ENCODE measurements at places on chromosomes 1 and 21.

DNA sequence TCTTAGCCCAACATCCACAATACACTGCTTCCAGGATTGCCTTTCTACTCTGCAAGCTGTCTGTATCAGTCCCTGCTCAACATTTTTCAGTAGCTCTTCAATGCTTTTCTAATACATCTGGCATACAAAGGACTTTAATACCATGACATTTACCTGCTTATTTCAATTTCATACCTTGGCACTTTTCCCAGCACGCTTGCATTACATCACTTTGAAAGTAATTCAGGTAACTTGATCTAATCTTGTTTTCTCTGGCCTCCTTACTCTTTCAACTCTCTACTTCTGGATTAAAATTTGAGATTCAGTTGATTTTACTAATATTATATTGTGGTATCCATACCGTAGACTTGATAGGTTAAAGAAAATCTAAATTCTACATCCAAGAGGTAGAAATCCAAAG lies 103.0 kb downstream of the PTGS2 start:
- no peak for DNase-seq

DNA sequence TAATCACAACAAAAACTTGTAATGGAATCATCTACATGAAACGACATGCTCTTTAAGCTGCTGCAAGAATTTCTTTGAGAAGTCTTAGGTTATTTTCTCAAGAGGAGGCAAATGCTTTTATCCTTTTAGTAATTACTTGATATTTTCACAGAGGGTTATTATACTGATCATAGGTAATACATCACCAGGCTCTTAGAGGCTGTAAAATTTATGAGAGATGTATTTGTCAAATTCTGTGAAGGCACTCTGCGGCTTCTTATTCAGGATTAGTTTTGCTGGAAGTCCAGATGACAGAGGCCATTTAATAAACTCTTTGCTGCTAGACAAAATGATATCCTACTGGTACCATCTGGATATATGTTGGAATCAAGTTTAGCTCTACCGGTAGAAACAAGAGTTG lies 624.3 kb upstream of the BRINP3 start:
- DNase-seq: no peak

DNA sequence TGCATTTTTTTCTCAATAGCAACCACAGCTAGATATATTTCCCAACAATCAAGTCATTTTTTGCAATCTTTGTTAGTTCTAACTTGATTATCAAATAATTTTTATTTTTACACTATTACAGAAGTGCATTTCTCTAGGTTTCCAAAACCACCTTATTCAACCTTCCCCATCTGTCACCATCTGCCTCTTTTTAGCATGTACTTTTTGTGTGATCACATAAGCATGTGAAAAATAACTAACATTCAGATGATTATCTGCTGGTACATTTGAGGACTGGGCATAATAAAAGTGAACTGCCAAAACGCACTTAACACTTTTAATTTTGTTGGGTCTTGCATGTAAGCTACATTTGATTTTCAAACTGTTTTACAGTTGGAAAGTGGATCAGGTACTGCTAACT lies 291.5 kb downstream of the AKT3 start:
- no peak for DNase-seq

DNA sequence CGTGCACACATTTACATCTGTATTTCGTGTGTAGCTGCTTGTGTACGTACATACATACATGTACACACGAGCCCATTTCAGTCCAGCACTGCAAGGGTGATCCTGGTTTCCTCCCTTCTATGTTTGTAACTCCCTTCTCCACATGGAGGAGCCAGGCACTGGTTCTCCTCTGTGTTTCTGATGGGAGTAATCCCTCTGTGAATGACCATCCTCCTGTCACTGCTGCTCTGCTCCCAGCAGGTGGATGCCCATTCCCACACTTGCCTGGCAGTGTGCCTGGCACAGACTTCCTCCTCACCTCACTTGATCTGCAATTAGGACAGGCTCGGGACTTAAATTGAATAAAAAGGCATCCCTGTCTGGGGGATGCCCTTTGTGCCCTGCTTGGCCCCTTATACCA lies 37.1 kb downstream of the TRAPPC10 start:
- no peak for DNase-seq

DNA sequence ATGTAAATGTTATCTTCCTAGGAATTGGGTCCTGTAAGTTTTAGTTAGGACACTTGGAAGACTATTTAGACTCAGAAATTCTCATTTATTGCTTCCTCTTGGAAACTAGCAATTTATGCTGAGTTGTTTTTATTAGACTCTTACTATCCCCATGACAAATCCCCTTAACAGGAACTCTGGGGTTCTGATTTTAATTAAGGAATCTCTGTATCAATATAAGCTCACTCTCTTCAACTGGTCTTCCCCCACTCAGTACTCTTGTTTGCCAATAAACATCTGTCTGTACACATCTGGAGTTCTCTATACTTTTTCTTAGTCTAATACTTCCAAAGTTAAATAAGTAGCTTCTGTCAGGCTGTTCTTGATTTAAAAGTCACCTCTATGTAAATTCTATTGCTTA lies 64.1 kb upstream of the TBX15 start:
- no peak for DNase-seq

DNA sequence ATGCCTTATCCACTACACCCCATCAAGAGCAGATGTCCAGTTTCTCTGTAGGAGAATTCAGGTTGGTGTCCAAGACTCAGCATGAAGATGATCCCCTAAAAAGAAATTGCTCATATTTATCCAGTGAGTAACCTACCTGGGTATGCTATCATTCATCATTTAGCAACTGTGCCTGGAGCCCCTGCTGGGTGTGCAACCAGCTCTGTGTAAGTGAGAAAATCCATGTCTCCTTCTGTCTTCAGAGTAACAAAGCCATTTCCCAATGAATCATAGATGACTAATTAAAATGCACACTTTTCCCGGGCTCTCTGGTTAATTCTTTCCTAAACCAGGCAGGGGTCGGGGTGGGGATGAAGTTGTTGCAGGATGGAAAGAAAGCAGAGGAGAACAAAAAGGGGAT lies 35.8 kb downstream of the OLFML3 start:
- DNase-seq: no peak

DNA sequence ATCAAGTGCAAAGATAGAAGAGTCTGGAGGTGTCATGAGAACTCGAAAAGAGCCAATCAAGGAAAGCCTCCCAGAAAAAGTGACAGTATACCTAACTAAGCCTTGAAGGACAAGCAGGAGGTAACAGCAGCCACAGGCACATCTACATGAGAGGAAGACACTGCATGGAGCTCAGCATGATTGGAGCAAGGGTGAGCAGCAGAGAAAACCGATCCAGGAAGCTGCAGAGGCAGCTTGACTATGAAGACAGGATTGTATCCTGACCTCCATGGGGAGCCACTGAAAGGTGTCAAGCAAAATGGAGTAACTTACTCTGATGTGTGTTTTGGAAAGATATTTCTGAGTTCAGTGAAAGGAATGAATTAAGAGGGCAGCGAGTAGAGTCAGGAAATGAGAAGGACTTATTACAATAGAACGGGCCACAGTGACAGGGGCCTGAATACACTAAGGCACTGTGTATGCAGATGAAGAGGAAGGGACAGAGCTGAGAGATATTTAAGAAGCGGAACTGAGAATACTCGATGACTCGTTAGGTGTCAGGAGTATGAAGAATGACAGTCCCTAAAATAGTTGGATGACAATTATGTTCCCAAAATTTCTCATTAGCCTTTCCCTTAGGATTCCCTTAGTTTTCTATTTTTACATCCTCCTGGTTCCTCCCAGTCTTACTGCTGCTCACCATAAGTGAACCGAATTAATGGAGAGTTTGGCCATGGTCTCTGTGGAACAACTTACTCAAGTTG lies 139.3 kb upstream of the NFIA start:
- DNase-seq: no peak

- no peak for DNase-seq
Observed at GRCh38 chr1:172906778-172907592, 143.8 kb downstream of the TNFSF18 start.

DNA sequence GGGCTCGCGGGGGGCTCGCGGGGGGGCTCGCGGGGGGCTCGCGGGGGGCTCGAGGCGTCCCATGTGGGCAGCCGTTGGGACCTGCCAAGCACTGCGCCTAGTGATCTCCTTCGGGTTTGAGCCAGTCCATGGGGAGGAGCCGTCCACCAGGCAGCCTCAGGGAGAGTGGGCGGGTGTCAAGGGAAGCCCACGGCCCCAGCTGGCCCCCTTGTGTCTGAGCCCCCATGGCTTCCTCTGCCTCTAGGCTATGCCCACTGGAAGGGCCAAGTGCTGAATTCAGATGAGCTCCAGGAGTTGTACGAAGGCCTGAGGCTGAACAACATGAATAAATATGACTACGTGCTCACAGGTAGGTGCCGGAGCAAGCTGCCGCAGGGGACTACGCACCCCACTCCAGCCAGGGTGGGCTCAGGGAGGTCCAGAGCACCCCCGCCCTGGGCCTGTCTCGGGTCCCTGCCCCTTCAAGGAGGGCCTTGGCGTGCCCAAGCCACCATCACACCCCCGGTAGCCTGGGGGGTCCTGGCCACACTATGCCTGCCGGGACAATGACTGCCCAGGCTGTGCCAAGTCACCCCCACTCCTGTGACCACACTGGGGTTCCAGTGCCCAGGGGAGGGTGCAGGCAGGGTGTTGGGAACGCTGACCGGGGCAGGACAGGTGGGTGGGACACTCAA lies 22.6 kb downstream of the PDXK start:
- DNase-seq: no peak

GRCh38 chr1:37255868-37256267 lies 218.5 kb upstream of the ZC3H12A start:
- no peak for DNase-seq

Data from activated naive CD4-positive, alpha-beta T cell (primary cell).